ENCODE measurements at places on chromosomes 1 and 21. TPM values are rescaled to one million over a fixed set of nuclear protein-coding genes. Genes with fewer than 3 reads are reported as not detected.

GRCh38 chr1:6301526-6301925 lies 40.6 kb upstream of the GPR153 start:
- H3K36me3 ChIP-seq, result peaks cover 8% of the 10 kb centered on the region
- H3K27ac ChIP-seq, result no peak overlapping the region
- no peaks in the 10 kb centered on the region for H3K27me3 ChIP-seq
- no peak overlapping the region for H3K4me3 ChIP-seq

DNA sequence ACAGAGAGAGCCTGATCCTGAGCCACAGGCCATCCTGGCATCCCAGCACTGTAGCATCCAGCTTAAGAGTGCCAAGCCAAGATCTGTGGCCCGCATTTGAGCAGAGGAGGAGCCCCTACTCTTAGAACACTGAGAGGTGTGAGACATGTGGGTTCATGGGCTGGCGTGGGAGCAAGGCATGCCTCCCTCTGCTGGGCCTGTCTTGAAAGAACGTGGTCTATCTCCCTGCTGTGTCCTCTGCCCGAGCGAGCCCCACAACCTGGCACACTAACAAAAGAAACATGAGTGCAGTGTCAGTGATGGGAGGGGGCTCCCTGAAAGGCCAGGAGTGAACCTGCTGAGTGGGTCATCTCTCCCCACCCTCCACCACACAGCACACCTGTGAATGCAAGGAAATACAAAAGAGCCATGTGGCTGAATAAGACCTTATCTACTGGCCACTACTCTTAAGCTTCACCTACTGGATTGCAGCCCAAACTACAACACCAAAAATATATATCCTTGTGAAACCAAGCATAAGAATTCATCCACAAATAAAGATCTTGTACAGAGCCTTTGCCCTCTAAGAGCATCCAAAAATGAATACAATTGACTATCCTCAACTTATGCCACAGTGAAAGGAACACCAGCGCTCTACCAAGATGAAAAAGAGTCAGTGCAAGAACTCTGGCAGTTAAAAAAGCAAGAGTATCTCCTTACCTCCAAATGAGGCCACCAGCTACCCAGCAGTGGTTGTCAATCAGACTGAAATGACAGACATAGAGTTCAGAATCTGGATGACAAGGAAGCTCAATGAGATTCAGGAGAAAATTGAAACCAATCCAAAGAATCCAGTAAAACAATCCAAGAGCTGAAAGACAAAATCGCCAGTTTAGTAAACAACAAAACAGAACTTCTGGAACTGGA lies 259.4 kb upstream of the DAB1 start:
- peaks cover 10% of the 10 kb centered on the region for H3K27me3 ChIP-seq
- no peaks in the 10 kb centered on the region for H3K36me3 ChIP-seq
- H3K4me1 ChIP-seq, result no peaks in the 10 kb centered on the region
- no peak overlapping the region for H3K27ac ChIP-seq
- H3K4me3 ChIP-seq, result no peak overlapping the region

GRCh38 chr1:20716232-20716631 lies 1.6 kb downstream of the KIF17 start:
- no peak overlapping the region for H3K27ac ChIP-seq
- H3K27me3 ChIP-seq, result peaks cover 40% of the 10 kb centered on the region
- H3K4me1 ChIP-seq, result no peaks in the 10 kb centered on the region
- H3K36me3 ChIP-seq, result no peaks in the 10 kb centered on the region
- H3K4me3 ChIP-seq, result peak overlapping the region; percentile 70

- no peaks in the 10 kb centered on the region for H3K36me3 ChIP-seq
- H3K27me3 ChIP-seq, result no peaks in the 10 kb centered on the region
- no peak overlapping the region for H3K27ac ChIP-seq
- peaks cover 3% of the 10 kb centered on the region for H3K4me1 ChIP-seq
Observed at GRCh38 chr1:68819190-68819829, 322.4 kb upstream of the DEPDC1 start.

GRCh38 chr1:164760569-164760968 lies 201.6 kb downstream of the PBX1 start:
- H3K36me3 ChIP-seq, result peaks cover 10% of the 10 kb centered on the region
- no peak overlapping the region for H3K27ac ChIP-seq
- no peak overlapping the region for H3K4me3 ChIP-seq
- H3K27me3 ChIP-seq, result no peaks in the 10 kb centered on the region
- no peak for DNase-seq

DNA sequence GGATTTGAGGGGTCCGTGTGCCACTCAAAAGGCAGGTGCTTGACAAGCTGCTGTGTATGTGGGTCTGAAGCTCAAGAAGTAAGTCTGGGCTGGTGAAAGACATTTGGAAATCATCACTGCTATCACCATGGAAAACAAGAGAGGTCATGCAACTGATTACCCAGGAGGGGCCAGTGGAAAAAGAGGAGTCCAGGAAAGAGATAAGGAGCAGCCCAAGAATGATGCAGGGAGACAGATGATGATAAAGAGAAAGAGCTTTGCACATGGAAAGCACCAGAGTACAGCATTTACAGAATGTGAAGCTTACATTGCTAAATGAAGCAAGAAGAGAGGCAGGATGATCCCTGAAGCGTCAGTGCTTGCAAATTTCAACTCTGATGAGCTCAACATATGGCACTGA lies 203.2 kb downstream of the SETD4 start:
- no peaks in the 10 kb centered on the region for H3K36me3 ChIP-seq
- no peak for DNase-seq
- no peak overlapping the region for H3K27ac ChIP-seq

- no peak overlapping the region for H3K27ac ChIP-seq
- H3K36me3 ChIP-seq, result peaks cover 11% of the 10 kb centered on the region
- H3K27me3 ChIP-seq, result no peaks in the 10 kb centered on the region
- H3K4me1 ChIP-seq, result no peaks in the 10 kb centered on the region
Observed at GRCh38 chr1:5907386-5907785, 84.8 kb downstream of the NPHP4 start.

DNA sequence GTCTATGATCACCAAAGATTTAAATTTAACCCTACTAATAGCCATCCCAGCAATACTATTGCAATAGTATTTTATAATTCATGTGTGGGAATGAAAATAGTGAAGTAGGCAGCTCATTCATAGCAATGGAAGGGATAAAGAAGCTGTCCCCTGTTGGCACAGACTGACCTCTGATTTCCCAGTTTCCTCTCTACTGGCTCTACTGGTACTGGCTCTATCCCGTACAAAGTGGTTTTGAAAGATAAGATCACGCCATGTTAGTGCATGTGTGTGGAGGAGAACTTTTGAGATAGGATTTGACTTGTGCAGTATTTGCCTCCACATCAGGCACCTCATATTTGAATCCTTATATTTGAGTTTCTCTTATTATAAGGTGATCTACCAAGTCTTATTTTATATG lies 227.3 kb upstream of the ADGRL2 start:
- no peak overlapping the region for H3K4me3 ChIP-seq
- H3K27me3 ChIP-seq, result no peaks in the 10 kb centered on the region

GRCh38 chr1:118084400-118084799 lies 100.6 kb downstream of the SPAG17 start:
- H3K4me3 ChIP-seq, result no peak overlapping the region
- no peak for DNase-seq
- H3K27ac ChIP-seq, result no peak overlapping the region
- H3K36me3 ChIP-seq, result peaks cover 4% of the 10 kb centered on the region
- H3K4me1 ChIP-seq, result peaks cover 11% of the 10 kb centered on the region

DNA sequence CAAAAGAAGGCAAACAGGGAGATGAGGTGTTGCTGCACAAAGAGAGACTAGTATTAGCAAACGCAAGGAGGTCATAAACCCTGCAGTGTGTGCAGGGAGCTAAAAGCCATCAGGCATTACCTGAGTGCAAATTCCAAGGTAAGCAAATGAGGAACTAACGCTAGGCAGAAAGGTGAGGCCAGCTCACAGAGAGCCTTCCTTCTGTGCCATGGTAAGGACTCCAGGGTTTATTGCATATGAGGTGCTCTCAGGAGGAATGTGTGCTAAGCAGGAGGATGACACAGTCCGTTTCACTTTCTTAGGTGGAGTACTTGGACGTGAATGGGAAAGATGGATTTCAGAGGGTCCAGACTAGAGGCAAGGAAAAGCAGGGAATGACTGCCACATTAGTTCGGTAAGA lies 44.6 kb upstream of the MYBPHL start:
- no peak for DNase-seq
- H3K27me3 ChIP-seq, result no peaks in the 10 kb centered on the region
- no peaks in the 10 kb centered on the region for H3K4me1 ChIP-seq
- no peak overlapping the region for H3K4me3 ChIP-seq
- peaks cover 21% of the 10 kb centered on the region for H3K36me3 ChIP-seq

GRCh38 chr1:42866549-42866948 lies 20.1 kb downstream of the ZNF691 start:
- H3K27ac ChIP-seq, result no peak overlapping the region
- H3K27me3 ChIP-seq, result peaks cover 7% of the 10 kb centered on the region
- H3K4me1 ChIP-seq, result no peaks in the 10 kb centered on the region
- H3K36me3 ChIP-seq, result no peaks in the 10 kb centered on the region
- no peak for DNase-seq
- no peak overlapping the region for H3K4me3 ChIP-seq

DNA sequence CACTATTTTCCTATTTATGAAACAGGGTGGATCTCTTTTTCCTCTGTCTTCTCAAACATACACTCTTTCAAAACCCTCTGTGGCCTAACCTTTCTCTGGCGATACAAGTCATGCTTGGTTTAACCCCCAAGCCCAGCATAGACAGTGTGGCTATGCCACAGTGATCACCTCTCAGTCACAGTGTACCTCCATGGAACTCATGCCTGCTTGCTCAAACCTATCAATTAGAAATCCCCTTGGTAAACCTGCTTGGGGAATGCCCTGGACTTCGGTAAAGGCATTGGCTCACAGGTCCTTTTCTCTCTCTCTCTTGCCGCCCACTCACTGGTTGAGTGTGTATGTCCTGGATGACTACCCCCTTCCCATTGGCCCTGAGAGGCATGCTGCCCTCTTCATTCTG lies 147.5 kb downstream of the CYYR1 start:
- H3K4me3 ChIP-seq, result no peak overlapping the region
- DNase-seq, result no peak
- H3K27ac ChIP-seq, result no peak overlapping the region
- H3K27me3 ChIP-seq, result no peaks in the 10 kb centered on the region
- peaks cover 8% of the 10 kb centered on the region for H3K4me1 ChIP-seq

- H3K27ac ChIP-seq, result no peak overlapping the region
- no peaks in the 10 kb centered on the region for H3K4me1 ChIP-seq
- no peaks in the 10 kb centered on the region for H3K36me3 ChIP-seq
- peaks cover 12% of the 10 kb centered on the region for H3K27me3 ChIP-seq
Observed at GRCh38 chr1:165988817-165989216, 161.4 kb downstream of the UCK2 start.

DNA sequence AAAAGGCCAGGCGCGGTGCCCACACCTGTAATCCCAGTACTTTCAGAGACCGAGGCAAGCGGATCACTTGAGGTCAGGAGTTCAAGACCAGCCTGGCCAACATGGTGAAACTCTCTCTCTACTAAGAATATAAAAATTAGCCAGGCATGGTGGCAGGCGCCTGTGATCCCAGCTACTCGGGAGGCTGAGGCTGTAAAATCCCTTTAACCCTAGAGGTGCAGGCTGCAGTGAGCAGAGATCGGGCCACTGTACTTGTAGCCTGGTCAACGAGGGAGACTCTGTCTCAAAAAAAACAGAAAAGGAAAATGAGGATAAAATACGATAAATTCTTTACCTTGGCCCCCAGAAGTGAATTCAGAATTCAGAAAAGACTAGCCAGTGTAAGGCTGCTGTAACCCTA lies 1.6 kb downstream of the TMEM50B start:
- H3K27ac ChIP-seq, result peak overlapping the region; percentile 95
- H3K27me3 ChIP-seq, result no peaks in the 10 kb centered on the region
- peaks cover 7% of the 10 kb centered on the region for H3K4me1 ChIP-seq
- DNase-seq, result no peak
- H3K4me3 ChIP-seq, result peak overlapping the region; percentile 83
- H3K36me3 ChIP-seq, result peaks cover 4% of the 10 kb centered on the region

GRCh38 chr21:38813547-38813946 lies 7.8 kb downstream of the ETS2 start:
- no peak overlapping the region for H3K4me3 ChIP-seq
- H3K27me3 ChIP-seq, result no peaks in the 10 kb centered on the region
- no peak for DNase-seq
- peaks cover 53% of the 10 kb centered on the region for H3K36me3 ChIP-seq
- no peak overlapping the region for H3K27ac ChIP-seq

DNA sequence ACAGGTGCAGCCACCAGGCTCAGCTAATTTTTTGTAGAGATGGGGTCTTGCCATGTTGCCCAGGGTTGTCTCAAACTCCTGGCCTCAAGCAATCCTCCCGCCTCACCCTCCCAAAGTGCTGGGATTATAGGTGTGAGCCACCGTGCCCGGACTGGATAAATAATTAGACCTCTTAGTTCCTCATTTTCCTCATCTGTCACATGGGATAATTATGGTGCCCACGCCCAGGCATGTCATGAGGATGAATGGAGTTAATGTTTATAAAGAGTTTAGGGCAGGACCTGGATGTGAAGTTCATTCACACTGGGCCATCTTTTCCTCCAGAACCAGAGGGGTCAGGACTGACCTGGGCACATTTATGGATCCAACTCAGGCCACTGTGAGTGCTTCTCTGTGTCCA lies 23.7 kb downstream of the PADI3 start:
- H3K4me3 ChIP-seq, result no peak overlapping the region
- H3K4me1 ChIP-seq, result no peaks in the 10 kb centered on the region
- peaks cover 4% of the 10 kb centered on the region for H3K27me3 ChIP-seq
- DNase-seq, result no peak

GRCh38 chr1:21633141-21633755 lies 35.9 kb downstream of the RAP1GAP start:
- H3K4me3 ChIP-seq, result no peak overlapping the region
- no peak for DNase-seq
- peak overlapping the region; percentile 33 for H3K27ac ChIP-seq
- peaks cover 2% of the 10 kb centered on the region for H3K4me1 ChIP-seq
- H3K27me3 ChIP-seq, result peaks cover 13% of the 10 kb centered on the region

DNA sequence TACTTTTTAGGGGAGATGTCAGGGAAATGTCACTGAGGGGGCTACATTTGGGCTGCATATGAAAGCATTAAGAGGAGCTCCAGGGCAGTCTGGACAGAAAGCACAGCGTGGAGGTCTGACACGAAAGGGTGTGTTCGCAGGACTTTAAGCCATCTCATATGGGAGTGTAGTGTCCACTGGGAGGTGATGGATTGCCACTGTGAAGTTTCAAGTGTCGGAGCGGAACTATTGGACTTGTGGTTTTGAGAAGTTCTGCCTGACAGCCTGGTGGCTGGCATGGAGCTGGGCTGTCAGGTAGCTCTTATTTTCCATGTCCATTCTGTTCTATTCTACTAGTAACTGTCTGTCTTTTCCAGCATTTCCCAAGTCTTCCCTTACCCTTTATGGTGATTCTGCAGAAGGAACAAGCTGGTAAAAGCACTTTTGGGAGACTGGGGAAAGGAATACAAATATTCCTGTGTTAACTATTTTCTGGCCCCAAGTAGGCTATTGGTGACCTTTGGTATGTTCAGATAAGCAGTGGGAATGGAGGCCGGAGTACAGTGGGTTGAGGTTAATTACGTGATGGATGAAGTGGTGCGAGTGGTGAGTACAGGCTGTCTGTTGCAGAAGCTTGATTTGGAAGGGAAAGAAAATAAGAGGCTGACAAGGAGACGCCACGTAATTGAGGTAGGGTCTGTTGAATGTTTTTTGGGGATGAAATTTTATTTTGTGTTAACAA lies 19.3 kb downstream of the B3GALT5 start:
- no peak overlapping the region for H3K27ac ChIP-seq
- H3K4me1 ChIP-seq, result peaks cover 5% of the 10 kb centered on the region
- no peak for DNase-seq
- H3K27me3 ChIP-seq, result peaks cover 14% of the 10 kb centered on the region
- no peak overlapping the region for H3K4me3 ChIP-seq

The HPDL gene
- 2.4 TPM for total RNA-seq

The BRDT gene
- total RNA-seq, result not detected

The ACOT11 gene
- total RNA-seq, result 2.2 TPM

The PFKFB2 gene
- 9.6 TPM for total RNA-seq

The MRPL55 gene
- 50.3 TPM for total RNA-seq

The RSPO1 gene
- not detected for total RNA-seq

The FCAMR gene
- total RNA-seq, result not detected

The OR10K1 gene
- 0.07 TPM for total RNA-seq

The LRRC53 gene
- not detected for total RNA-seq
